ENCODE measurements at places on chromosomes 4 and X.
A peak's percentile ranks its signal among the peaks of the same experiment; 100 is the strongest.

GRCh38 chr4:181860157-181860556, 383.0 kb upstream of the TENM3 start:
- no peak for DNase-seq

DNA sequence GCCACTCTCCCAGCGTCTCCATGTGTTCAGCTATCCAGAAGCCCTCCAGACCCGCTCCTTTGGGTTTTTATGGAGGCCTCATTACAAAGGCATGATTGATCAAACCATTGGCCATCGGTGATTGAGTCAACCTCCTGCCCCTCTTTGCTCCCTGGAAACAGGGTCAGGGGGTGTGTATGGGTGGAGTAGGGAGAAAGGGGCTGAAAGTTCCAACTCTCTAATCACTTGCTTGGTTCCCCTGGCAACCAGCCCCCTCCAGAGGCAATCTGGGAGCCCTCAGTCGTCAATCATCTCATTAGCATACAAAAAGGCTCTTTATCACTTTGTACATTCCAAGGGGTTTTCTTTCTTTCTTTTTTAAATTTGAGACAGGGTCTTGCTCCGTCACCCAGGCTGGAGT, 2.3 kb downstream of the TRIM2 start:
- no peak for DNase-seq

GRCh38 chr4:168584321-168584771, 87.5 kb downstream of the PALLD start:
- DNase-seq = no peak

DNA sequence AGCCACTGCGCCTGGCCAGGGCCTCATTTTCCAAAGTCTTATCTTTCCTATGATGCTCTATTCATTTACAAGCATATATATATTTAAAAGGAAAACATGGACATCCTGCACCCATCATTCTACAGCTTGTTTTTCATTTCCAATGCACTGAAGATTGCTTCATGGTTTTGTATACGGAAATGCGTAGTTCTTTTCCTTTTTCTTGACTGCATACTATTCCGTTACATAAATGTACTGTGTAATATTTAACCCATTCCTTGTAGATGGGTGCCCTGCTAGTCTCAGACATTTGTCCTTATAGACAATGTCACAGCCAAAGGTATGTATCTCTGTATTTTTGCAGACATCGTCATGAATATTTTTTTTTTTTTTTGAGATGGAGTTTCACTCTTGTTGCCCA, 257.0 kb downstream of the ASMT start:
- DNase-seq = no peak

- DNase-seq = no peak
Measured at GRCh38 chr4:128844931-128845330, 35.4 kb downstream of the JADE1 start.

DNA sequence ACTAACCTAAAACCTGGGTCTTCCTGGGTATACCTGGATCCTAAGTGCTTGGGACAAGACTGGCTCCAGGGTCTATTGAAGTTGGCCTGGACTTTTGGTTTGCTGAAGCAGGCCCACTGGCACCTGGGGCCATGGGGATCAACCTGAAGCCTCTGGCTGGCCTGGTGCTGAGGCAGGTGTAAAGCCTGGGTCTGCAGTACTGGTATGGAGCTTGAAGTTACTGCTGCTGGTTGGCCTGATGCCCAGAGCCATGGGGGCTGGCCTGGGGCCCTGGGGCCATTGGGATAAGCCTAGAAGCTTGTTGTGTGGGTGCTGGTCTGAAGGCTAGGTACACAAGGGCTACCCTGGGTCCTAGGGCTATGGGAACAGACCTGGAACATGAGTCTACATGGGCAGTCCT, 743.2 kb upstream of the GRIA3 start:
- no peak for DNase-seq

GRCh38 chr4:36251983-36252382, 7.7 kb upstream of the ARAP2 start:
- no peak for DNase-seq

DNA sequence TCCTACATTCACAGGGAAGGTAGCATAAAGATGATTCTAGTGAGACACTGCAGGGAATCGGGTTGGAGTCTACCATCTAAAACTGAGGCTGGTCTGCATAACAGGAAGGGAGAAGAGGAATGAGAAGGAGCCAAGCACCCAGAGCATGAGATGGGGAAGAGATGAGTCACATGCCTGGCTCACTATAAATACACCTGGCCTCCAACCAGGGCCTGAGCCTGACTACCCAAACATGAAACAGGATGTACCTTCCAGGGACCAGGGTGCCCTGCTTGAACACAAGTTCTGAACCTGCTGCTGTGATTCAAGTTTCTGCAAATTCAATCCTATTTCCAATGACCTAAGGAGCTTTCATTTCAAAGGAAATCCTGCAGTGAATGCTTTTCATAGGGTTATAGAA, 24.9 kb downstream of the CD99L2 start:
- DNase-seq = peak; percentile 27

GRCh38 chr4:56764223-56764622, 57.3 kb downstream of the SPINK2 start:
- DNase-seq = no peak

- DNase-seq = no peak
Measured at GRCh38 chr4:118850488-118851173, 14.7 kb upstream of the SEC24D start.

- DNase-seq = no peak
Measured at GRCh38 chr4:92101737-92102172, 202.0 kb upstream of the GRID2 start.

DNA sequence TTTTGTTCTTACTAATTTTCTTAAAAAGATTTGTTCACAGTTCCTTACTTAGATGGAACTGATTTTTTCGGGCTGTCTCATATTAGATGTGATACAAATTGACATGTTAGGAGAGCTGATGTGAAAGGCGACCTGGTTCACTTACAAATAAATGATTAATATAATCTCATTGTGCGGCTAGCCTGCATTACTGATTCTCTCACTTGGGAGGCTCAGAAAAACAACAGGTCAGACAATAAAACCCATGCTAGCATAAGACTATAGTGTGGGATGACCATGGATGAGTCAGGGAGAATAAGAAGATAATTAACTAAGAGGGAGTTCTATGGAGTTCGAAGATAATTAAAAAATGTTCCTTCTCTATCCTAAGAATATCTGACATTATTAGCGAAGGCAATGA, 40.8 kb downstream of the RTL9 start:
- no peak for DNase-seq

DNA sequence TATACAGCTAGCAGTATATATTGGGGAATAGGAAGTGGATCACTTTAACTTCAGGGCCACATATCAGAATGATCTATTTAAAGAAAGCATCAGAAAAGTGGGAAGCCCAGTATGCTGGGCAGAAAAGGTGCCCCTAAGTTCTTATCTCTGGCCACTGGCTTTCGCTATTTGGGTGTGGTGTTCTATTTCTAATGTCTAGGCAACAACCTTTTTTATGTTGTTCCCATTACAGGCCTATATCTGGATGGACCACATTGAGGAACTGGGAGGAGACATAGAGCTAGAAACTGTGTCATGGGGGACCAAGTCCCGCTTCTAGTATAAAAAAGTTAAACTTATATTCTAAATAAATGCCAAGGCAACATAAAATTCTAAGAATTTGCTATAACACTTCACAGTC, 935.6 kb downstream of the PDHA2 start:
- DNase-seq = no peak

GRCh38 chr4:105196523-105197145, 50.0 kb downstream of the TET2 start:
- no peak for DNase-seq

DNA sequence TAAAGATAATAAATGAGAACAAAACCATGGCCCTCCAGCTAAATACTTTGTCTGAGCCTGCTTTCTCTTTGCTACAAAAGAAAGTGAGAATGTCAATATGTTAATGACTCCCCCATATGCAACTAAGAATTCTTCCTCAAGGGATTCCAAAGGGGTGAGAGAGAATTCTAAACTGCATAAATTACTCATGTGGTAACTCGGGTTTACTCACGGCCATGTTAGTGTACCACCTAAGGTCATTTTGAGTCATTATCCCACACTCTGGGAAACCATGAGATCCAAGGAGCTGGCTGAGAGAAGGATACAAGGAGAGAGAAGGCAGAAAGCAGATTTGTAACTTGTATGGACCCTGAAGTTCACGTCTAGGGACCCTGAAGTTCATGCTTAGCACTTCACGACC, 190.3 kb downstream of the DHX15 start:
- no peak for DNase-seq

GRCh38 chr4:32207456-32207855, 1487.3 kb downstream of the PCDH7 start:
- no peak for DNase-seq

- no peak for DNase-seq
Measured at GRCh38 chrX:139739138-139739537, 31.2 kb upstream of the MCF2 start.

GRCh38 chr4:180380733-180381132, 1862.5 kb upstream of the TENM3 start:
- no peak for DNase-seq

DNA sequence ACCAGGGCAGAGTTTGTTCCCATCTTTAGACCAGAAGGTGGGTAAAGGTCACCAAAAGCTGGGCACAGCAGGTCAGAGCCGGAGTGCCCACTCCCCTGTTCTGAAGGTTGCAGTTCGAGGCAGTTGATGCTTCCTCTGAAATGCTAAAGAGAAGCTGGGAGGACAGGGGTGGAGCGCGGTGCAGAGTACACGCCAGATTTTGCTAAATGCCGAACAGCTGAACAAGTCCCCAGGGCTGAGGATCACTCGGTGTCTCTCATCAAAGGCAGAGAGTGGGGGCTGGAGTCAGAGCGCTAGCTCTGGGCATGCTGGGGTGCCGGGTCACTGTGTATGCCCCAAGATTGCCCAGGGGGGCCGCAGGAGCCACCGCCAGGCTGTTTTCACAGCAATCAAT, 197.0 kb downstream of the BCOR start:
- no peak for DNase-seq
